ENCODE measurements at places on chromosomes 4 and X.

- DNase-seq: no peak
Measured at GRCh38 chr4:141387299-141387698, 166.6 kb downstream of the ZNF330 start.

GRCh38 chr4:7557456-7557855 lies 122.7 kb upstream of the PSAPL1 start:
- DNase-seq: no peak

- DNase-seq: no peak
Measured at GRCh38 chr4:1751919-1752283, 30.6 kb downstream of the TACC3 start.

GRCh38 chr4:140048419-140048995 lies 105.5 kb downstream of the MAML3 start:
- no peak for DNase-seq

DNA sequence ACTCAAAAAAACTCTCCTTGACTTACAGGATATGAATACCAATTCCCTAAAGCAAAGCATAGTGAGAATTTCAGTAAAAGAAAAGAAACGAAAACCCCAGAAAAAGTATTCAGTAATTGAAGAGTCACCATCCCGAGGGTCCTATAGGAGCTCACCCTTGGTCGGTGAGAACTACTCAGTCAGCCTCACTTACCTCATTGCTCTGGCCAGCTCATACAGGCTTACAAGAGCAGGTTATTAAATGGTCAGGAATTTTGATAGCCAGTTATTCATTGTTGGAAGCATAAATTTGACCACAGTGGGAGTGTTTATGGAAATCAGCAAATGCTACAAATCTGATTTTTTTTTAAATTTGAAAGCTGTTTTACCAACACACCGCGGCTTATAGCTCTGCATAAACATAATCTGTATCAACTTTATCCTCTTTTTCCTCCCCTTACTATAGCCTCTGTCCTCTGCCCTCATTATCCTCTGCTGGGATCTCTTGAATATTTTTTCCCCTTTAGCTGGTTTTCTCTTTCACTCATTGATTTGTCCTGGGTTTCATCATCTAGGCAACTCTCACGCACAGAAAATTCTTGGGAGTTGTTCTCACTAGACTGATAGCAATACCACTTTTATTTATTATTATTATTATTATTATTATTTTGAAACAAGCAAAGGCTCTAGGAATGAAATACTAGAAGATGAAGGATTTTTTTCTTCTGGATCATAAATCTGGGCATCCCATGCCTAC lies 11.0 kb upstream of the CXCL2 start:
- DNase-seq: no peak

GRCh38 chrX:134512566-134512965 lies 52.6 kb downstream of the HPRT1 start:
- no peak for DNase-seq

- DNase-seq: no peak
Measured at GRCh38 chr4:177511611-177512010, 69.4 kb upstream of the AGA start.

- DNase-seq: no peak
Measured at GRCh38 chr4:148075438-148075837, 343.6 kb downstream of the ARHGAP10 start.

DNA sequence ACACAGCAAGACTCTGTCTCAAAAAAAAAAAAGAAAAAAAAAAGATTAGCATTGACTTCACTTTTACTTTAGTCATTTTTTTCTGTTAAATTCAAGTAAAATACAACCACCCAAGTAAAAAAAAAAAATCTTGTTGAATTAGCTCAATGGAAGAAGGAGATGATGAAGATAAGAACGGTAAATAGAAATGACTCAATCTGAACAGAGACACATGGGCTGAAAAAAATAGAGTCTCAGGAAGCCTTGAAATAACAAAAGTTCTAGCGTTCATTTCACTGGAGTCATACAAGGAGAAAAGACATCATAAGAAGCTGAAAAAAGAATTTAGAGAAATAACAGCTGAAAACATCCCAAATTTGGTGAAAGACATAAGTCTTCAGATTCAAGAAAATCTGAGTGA lies 75.5 kb downstream of the CASP3 start:
- DNase-seq: no peak

DNA sequence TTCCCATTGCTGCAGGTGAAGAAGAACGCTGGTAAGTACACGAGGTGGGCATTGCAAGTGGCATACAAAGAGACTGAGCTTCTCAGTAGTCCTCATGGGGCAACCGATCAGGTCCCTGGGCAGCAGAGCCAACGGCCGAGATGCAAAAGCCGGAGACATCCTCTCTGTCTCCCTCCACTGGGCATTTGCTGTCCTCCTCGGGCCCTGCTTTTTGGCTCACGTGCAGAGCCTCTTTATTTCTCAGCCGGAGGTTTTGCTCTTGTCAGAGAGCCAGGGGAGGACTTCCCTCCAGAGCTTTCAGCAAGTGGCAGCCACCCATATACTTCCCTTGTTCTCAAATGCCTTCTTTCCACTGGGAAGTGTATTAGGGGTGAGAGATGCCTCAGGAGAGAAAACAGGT lies 18.0 kb downstream of the STARD8 start:
- no peak for DNase-seq

GRCh38 chrX:38216642-38217041 lies 4.0 kb downstream of the SRPX start:
- DNase-seq: no peak

DNA sequence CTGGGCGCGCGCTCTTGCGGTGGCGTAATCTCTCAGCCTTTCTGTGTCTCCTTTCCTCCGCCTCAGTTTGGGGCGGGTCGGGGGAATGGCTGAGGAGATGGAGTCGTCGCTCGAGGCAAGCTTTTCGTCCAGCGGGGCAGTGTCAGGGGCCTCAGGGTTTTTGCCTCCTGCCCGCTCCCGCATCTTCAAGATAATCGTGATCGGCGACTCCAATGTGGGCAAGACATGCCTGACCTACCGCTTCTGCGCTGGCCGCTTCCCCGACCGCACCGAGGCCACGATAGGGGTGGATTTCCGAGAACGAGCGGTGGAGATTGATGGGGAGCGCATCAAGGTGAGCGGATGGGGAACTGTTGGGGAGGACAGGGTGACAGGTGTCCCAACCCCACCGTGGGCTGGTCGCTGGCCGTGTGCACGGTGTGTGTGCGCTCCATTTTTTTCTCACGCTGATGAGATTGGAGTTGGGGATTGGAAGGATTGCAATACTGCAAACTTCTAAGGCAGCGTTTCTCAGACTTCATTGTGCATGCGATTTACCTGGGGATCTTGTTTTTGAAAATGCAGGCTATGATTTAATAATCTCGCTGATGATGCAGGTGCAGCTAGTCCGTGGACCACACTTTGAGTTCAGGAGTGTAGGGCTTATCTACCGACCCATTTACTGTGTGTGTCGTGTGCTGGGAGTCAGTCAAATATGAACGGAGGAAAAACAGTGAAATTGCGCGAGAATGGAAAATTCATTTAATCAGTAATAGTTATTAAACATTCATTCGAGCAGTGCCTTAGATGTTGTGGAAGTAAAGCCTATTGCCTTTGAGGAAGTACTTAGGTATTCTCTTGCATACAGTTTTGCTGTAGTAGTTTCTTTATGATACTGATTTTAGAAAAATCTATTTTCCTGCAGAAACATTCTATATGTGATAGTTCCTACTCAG lies at the start of gene RAB33B:
Gene RAB33B, plus strand, starts transcription at position 11 of the 935 bp plus-strand sequence. Its CDS starts 75 bp downstream, at position 86.
- DNase-seq: peak; percentile 12

GRCh38 chr4:105276361-105277104 lies 129.9 kb downstream of the TET2 start:
- no peak for DNase-seq

DNA sequence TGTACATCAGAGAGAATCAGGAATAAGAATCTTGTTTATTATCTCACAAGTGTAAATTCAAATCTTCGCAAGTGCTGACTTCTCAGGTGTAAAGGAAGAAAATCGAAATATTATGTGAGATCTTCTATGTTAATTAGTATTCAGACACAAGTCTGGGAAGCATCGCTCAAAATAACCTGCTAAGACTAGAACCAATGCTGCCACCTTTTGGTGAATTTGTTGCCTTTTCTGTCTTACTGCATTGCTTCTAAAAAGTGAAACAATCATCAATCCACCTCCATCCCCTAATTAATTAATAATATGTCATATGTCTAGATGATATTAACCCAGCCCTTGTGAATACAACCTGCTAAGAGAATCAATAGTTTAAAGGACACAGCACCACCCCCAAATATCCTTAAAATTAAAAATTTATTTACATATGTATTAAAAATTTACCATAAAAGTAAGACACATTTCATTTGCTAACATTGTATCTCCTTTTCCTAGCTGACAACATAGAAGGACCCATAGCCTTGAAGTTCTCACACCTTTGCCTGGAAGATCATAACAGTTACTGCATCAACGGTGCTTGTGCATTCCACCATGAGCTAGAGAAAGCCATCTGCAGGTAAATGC lies 3.5 kb downstream of the EPGN start:
- DNase-seq: peak; percentile 20

GRCh38 chr4:127479031-127479622 lies 153.6 kb upstream of the INTU start:
- DNase-seq: no peak

DNA sequence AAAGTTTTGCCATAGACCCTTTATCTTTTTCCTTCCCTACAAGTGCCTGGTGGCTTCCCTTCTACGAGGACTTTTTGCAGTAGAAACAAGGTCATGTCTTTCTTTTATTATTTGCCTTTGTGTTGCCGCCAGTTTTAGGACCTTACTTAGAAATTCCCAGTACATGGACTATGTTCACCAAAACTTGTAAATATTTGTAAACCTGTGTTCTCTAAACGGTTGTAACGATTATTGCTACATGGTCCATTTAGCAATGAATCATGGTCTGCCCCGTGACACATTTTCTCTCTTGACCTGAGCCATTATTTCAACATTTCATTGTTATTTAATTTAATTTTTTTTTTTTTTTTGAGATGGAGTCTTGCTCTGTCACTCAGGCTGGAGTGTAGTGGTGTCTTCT lies 110.7 kb downstream of the MFAP3L start:
- no peak for DNase-seq

GRCh38 chr4:53484911-53485657 lies 106.2 kb downstream of the LNX1 start:
- no peak for DNase-seq

DNA sequence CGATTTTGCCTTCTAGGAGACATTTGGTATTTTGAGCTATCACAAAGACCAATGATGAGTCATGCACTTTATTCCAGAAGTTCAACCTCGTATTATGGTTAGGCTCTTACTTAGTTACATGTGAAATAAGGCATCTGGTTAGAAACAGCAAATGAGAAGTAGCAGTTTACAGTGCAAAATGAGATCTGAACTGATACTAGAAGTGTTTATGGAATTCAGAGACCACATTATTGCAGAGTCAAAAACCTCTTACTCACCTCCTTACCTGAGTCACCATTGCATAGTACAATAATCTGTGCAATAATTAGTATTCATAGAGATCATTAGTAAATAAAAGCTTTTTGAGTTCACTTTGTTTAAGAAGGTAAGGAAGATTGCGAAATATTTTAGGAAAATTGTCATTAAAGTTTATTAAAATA lies 38.7 kb downstream of the SEC24B start:
- no peak for DNase-seq

DNA sequence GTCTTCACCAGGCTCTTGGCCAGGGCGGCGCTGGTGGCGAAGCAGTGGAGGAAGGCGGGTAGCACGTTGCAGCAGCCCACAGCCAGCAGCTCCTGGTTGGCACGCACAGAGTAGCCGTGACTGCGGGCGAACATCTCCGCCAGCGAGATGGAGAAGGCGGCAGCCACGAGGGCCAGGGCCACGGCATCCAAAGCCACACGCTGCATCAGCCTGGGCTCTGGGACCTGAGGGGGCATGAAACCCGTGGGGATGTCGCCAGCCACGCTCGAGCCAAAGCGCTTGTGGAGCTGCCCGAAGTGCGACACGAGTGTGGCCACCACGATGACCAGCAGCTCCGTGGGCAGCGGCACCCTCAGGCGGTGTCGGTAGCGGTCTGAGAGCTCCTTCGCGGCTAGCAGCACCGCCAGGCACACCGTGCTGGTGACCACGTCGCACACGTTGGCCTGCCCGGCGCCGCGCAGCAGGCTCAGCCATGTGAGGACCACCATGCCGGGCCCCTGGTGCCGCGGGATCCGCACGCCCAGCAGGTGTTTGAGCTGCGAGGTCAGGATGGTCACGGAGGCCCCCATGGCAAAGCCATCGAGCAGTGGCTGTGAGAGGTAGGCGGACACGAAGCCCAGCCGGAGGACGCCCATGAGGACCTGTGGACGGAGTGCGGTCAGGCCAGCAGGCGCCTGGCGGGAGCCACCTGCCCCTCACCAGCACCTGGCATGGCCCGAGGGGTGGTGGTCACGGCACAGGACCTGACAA lies 3.1 kb downstream of the IDUA start:
- DNase-seq: no peak

GRCh38 chr4:17576932-17577664 lies at the start of gene LAP3:
Gene LAP3 (plus strand): TSS chr4:17577198. CDS start chr4:17577466, 268 bp downstream.
- DNase-seq: peak; percentile 98

GRCh38 chrX:71482228-71482958 lies 50.5 kb upstream of the OGT start:
- DNase-seq: no peak

GRCh38 chrX:38594434-38594833 lies 33.1 kb downstream of the TSPAN7 start:
- no peak for DNase-seq

DNA sequence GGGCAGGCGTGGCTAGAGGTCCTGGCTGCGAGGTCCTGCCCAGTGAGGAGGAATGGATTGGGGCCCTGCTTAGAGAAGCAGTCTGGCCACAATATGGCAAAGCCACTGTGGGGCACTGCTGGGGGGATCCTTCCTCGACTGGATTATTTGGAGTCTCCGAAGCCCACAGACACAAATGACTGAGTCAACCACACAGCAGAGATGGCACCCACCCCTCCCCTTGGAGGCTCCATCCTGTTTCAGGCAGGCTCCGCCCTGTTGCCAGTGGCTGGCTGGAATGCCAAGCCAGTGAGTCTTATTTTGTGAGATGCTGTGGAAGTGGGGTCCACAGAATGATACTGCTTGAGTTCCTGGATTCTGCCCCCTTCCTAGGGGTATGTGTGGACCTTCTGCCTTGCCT lies 363.9 kb downstream of the PPP1R2C start:
- DNase-seq: no peak

DNA sequence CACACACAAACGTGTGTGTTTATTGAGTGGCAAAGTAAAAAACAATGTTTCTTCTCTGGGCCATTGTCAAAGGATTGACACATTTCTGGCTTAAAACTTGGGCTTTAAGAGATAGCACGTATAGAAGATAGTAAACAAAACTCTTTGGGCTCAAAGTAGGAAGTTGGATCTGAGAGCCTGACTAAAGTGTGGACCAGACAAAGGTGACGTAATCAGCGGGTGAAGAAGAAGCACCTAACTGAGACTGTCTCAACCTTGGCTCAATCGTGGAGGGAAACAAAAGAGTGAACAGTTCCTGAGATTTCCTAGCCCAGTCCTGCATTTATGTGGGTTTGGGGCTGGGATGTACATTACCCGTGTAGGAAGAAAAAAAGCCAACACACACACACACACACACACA lies 13.7 kb downstream of the PFKFB1 start:
- DNase-seq: no peak

- DNase-seq: no peak
Measured at GRCh38 chr4:40949358-40950100, 199.8 kb downstream of the NSUN7 start.
